ENCODE measurements at places on chromosomes 1 and 21.

- no peak for DNase-seq
These were observed 10.7 kb upstream of the FCER1A start for GRCh38 chr1:159291424-159291823.

DNA sequence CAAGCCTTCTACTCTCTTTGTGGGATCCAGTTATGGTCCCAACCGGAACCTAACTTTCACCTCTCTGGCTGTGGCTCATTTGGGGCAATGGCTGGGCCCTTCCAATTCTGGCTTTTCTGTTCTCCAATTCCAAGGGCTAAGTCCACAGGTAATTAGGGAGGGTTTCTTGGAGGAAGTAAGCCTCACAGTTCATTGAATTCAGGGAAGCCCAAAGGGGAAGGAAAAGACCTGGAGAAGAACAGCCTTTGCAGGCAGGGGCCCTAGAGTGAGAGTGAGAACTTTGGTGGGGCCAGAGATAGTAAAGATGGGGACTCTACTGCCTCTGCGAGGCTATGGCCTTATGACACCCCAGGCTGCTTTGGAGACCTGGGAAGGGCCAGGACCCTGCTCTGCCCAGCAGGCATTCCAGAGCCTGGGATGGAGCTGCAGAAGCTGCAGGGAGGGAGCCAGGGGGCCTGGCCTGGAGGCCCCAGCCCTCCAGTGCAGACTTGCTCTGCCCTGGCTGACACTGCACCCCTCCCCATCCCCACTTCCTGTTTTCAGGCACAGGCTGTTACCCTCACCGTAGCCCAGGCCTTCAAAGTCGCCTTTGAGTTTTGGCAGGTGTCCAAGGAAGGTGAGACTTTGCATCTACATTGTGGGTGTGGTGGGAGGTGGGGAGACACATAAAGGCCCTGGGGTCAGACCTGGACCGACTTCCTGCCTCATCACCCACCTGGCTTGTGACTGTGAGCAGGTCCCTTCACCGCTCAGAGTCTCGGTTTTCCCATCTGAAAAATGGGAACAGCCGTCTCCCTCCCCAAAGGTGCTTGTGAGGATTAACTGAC lies 18.9 kb downstream of the LDLRAP1 start:
- peak; percentile 30 for DNase-seq

- DNase-seq: no peak
These were observed 270.6 kb downstream of the NFIA start for GRCh38 chr1:61352845-61353435.

DNA sequence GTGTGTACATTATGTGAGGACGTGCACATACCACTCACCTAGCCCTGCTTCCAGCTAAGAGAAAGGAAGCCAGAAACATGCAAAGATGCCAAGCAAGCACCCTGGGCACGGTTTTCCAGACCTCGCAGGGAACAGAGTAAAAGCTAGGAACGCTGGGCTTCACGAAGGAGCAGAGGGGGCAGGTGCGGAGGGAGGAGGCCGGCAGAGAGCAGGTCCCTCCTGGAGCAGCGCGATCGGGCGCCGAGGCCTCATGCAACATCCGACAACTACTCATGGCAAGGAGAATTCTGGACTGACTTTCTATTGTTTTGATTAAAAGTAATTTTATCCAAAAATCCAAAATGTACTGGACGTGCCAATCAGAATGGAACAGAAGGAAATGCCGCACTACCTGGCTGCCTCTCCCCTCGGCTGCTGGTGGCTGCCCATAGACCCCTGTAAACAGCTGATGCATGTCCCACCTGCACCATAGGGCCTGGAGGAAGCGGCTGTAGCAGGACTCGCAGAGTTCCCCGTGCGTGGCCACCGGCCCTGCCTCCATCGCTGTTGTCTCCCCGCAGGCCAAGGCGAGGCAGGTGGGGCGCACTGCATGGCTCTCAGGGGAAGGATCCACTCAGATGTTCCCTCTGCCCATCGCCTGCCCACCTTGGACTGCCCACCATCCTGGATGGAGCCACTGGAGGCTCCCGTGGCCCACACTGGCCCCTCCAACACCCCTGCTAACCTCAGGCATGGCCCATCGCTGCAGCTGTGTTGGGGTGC lies 93.5 kb downstream of the WDR4 start:
- no peak for DNase-seq

- no peak for DNase-seq
These were observed 613.9 kb downstream of the PTPRU start for GRCh38 chr1:29849991-29850757.

GRCh38 chr1:234969581-234970400 lies 158.8 kb downstream of the TOMM20 start:
- no peak for DNase-seq

- no peak for DNase-seq
These were observed 98.9 kb upstream of the IRF2BP2 start for GRCh38 chr1:234708700-234709395.

DNA sequence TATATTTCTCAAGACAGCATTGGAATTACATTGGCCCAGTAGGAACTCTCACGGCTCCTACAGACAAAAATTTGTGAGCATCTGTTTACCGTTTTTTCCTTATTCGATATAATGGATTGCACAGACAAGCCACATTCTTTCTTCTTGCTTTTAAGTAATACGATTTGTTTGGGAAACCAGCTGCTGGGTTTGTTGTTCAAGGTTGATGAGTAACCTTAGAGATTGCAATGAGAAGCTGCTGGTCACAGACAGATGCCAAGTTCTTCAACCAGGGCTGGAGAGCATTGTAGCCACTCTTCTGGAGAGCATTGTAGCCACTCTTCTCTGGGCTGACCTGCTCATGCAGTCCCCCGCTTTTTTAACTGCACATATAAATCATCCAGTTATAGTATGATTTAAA lies 1.4 kb upstream of the MIA3 start:
- DNase-seq: no peak

GRCh38 chr1:97252076-97252475 lies 530.5 kb downstream of the PTBP2 start:
- no peak for DNase-seq
